NK-92 treated with Interleukin-12 subunit alpha and Interleukin-12 subunit beta, amount 100 ng/mL, for 24 hours (cell line): ENCODE measurements at places on chromosomes 13 and 19.

DNA sequence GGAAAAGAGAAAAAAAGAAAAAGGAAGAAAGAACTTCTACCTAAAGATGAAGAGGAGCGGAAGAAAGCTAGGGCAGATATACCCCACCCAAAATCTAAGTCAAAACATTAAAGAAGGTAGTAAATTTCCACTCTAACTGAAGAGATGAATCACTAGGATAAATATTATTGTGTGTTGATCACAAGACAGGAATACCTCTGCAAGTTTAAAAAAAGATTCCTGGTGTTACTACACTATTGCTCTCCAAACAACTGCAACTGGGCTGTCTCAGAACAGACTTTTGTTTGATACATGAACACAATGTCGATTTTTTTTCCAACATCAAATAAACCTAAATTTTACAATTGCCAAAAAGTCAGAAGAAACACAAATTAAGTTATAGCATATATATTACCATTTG lies 6.8 kb downstream of the HSPH1 start:
- DNase-seq: no peak

- no peak for DNase-seq
These were observed 57.9 kb downstream of the THSD1 start for GRCh38 chr13:52348071-52348470.

DNA sequence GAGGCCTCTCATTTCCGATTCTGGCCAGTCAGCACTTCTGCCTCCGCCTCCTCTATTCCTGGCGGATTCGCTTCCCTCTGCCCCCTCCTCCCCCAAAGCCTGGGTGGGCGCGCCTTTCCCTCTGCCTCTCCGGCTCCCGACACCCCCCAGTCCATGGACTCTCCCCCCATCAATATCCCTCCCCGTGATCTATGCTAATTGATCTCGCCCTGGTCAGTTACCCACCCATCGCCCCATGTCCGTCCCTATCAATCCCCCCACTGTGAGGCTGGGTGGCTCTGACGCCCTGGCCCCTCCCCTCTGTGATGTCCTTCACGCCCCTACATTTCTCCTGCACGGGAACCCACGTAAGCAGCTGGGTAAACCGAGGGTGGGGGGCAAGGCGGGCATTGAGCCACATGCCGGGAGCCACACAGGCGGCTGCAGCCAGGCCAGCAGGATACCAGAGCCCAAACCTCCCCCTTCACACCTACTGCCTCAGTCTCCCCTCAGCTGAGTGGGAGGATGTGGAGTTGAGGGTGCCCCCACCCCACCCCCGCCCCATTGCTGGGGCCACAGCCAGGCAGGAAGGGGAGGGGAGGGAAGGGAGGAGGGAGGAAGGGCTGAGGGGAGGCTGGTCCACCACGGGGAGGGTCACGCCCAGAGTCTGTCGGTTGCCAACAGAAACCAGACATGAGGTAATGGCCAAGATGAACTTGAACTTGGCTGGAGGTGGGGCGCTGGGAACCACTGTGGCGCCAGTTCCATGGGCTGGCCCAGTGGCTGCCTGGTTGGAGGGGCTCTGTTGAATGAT lies 21.0 kb downstream of the SMIM24 start:
- DNase-seq: no peak

DNA sequence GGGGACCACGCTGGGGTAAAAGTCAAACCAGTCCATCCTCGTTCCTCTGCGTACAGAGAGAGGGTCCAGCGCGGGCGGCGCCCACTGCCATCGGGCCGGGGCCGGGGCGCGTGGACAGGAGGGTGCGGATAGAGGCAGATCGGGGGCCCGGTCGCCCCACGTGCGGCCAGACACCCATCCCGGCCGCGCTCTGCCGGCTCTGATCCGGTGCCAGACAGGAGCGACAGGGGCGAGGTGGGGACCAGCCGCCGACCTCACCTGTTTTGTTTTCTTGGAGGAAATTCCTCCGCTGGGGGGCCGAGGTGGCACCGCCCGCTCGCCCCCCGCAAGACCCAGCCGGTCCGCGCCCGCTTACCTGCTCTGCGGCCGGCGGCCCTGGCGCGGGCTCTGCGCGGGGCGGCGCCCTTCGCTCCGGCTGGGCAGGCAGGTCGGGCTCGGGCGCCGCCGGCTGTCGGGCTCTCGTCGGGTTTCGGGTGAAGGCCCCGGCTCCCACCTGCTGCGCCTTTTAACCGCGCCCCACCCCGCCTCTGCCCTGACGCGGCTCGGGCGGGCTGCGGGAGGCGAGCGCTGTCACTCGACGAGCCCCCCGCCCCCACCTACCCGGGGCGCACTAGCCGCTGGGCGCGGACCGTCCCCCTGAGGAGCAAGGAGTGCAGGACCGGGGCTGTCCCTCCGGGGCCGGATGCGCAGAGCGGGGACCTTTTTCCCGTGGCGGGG lies at the start of gene GJB6:
TSS of gene GJB6 (minus strand) at position 481 of the 717 bp plus-strand sequence. CDS start 8,839 bp downstream, outside the sequence.
- DNase-seq: no peak

DNA sequence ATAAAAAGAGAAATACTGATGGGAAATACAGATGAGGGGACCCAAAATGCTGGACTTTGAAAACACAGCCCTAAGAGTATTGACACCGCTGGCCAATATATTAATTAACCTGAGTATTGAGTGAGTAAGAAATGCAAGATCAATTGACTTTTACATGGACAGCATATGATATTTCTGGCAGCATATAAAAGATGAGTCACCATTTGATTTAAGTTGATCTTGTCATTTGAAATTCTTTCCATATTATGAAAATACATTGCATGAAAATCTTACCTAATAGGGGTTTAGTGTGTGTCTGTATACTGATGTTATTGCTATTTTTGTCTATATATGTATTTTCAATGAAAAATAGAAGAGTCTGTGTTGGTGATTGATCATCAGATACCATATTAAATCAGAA lies 619.6 kb downstream of the KCTD12 start:
- no peak for DNase-seq

DNA sequence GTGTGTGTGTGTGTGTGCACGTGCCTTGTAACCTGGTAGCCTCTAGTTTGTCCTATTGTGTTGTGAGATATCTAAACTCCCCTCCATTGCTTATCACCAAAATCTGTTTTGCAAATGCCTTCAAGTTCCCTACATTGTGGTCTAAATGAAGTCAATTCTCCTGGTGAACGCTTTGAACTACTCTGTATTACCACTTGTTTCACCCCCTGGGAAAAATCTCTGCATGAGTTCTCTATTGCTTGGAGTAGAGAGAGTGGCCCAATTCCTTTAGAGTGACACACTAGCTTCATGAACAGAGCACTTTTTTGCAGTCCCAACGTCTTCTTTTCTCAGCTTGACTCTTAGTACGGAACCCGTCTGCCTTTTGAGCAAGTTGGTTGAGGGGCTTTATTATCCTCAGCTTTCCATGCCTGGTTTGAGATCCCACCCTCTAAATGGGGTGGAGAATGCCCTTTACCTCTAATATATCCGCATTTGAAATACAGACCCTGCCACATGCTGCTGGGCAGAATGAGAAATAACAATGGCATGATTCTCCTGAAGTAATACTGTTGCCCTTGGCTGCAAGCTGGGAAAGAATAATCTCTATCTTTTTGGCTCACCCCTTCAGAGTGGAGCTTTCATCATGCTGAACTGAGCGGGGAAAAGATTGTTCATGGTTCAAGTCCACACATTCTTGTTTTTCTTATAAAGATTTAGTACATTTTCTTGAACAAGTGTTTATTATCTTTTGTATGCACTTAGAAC lies 2545.3 kb downstream of the PCDH9 start:
- no peak for DNase-seq

- DNase-seq: no peak
These were observed 4.2 kb downstream of the SHC2 start for GRCh38 chr19:456547-457110.

DNA sequence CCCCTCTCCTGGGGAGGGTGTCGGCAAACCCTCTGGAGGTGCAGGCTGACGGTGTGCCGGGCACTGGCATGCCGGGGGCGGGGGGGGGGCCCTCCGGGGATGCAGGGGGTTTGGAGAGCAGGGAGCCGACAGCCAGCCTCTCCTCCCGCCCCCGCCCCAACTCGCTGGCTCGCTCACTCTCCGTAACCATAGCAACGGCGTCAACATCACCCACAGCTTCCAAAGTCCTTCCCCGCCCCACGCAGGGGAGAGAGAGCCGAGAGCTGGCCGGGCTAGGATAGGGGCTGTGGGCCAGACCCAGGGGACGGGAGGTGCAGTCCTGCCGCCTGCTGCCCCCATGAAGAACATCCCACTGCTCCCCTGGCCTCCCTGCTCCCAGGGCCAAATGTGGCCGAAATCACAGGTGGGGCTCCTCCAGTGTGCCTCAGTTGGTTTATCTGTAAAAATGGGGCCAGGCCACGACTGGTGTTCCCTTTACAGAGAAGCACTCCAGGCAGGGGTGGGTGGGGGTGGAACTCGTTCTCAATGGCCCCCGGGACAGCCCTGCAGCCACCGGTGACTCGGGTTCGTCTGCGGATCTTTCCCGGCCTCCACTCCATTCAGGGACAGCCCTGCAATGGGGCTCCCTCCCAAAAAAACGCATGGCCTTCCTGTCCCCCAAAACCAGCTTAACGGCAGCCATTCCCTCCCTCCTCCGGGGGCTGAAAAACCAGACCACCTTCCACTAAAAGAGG lies 3.2 kb downstream of the KLF16 start:
- DNase-seq: no peak

GRCh38 chr19:6062274-6062673 lies 48.0 kb downstream of the RFX2 start:
- no peak for DNase-seq

DNA sequence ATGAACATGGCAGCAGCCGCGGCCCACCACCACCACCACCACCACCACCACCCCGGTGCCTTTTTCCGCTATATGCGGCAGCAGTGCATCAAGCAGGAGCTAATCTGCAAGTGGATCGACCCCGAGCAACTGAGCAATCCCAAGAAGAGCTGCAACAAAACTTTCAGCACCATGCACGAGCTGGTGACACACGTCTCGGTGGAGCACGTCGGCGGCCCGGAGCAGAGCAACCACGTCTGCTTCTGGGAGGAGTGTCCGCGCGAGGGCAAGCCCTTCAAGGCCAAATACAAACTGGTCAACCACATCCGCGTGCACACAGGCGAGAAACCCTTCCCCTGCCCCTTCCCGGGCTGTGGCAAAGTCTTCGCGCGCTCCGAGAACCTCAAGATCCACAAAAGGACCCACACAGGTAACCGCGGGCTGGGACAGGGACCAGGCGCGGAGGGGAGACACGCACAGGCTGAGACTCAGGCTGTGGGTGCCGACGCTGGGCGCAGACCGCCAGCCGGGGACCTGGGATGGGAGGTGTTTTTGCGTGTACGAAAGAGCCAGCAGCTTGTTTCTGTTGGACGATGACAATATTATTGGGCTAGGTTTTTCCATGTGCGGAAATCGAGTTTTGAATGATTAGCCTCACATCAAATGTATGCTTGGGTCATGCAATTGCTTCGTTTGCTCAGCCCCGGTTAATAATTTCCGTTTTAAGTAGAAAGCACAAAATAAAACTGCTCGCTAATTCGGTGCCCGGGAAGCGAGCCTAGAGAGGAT lies 1.3 kb downstream of the ZIC2 start:
- no peak for DNase-seq

- DNase-seq: no peak
These were observed 497 bp downstream of the CEBPA start for GRCh38 chr19:33301900-33302174.

GRCh38 chr19:584240-585001 lies 5.3 kb upstream of the HCN2 start:
- DNase-seq: no peak

DNA sequence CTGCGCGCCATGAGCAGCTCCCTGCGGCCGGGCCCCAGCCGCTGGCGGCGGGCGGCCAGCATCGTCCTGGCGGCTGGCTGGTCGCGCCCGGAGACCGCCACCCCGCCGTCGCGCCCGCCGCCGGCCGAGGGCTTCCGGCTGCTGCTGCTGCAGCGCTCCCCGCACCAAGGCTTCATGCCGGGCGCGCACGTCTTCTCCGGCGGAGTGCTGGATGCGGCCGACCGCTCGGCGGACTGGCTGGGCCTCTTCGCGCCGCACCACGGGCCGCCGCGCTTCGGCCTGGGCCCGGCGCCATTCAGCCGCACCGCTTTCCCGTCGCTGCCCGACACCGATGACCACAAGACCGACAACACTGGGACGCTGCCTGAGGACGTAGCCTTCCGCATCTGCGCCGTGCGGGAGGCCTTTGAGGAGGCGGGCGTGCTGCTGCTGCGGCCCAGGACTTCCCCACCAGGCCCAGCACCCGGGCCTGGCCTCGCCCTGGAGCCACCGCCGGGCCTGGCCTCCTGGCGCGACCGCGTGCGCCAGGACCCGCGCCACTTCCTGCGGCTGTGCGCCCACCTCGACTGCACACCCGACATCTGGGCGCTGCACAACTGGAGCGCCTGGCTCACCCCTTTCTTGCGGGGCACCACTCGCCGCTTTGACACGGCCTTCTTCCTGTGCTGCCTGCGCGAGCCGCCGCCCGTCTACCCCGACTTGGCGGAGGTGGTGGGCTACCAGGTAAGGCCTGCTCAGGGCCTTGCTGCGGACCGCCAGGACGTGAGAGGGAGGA lies 518 bp downstream of the NUDT19 start:
- peak; percentile 70 for DNase-seq

DNA sequence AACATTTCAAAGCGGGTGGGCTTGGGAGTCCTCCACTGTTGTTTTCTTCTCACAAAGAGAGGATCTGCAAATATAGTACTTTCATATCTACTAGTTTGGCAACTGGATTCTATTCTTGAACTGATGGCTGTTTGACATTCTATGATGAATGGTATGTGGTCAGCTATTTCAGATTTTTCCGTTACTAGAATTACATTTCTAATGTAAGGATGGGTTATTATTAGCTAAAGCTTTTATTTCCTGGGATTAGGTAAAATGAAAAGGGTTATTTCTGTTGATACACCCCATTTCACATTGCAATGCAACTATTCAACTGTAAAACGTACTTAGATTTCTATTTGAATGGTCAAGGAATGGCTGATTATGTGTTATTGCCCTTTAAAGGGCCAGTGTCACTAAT lies 629.7 kb downstream of the DACH1 start:
- DNase-seq: no peak

DNA sequence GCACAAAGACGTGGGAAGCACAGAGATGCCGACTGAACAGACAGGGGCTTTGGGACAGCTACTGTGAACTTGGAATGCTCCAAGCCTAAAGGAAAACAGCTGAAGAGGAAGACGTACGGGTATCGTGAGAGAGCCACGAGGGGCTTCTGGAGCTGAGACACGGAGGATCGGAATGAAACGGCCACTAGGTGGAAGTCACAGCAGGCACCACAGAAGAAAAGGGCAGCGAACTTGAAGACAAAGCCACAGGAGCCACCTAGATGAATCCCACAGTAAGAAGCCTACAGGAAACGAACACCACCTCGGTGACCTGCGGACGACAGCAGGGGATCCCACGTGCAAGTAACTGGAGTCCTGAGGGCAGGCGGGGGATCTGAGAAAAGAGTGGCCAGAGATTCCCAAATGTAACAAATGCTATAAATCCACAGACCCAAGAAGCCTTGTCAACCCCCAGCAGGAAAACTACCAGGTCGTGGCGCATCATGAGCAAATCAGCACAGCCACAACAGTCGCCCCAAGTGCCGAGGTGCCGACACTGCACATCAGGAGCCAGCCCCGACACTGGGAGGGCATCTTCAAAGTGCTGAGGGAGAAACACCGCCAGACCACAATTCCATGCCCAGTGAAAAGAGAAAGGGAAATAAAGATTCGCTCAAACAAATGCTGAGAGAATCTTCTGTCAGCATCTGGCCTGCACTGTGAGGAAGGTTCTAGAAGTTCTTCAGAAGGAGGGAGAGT lies 39.3 kb upstream of the ISYNA1 start:
- no peak for DNase-seq

- DNase-seq: no peak
These were observed 26.6 kb downstream of the KLF2 start for GRCh38 chr19:16351133-16351809.

GRCh38 chr19:48403606-48404005 lies 10.1 kb downstream of the GRIN2D start:
- DNase-seq: peak; percentile 29
